ENCODE measurements at places on chromosomes 1 and 21.

GRCh38 chr1:13510499-13510898, 3.3 kb downstream of the LRRC38 start:
- no peak for ATAC-seq

DNA sequence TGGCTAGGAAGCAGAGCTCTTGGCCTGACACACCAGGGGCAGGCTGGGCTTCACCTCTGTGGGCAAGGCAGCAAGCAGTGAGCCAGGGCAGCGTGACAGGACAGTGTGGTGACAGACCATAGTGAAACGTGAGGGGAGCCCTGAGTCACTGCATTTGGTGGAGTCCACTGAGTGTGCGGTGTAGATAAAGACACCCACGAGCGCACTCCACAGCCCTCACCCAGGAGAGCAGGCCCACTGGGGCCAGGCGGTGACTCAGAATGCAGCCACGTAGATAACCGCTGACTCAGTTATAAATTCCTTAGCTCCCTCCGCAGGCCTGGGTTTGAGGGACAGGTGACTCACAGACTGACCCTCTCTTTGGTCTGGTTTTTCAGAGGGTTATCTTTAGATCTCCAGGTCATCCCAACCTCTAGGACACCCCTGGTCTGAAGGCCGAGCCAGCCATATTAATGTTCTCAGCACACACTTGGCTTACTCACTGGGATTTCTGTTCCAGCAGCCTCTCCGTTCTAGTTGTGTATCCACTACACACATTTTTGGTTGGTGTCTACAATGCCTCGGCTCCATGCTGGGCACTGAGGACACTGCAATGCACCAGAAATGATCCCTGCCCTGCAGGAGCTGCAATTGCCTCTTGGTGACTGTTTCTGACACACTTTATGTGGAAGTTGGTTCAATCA, 90.2 kb upstream of the TSPAN2 start:
- ATAC-seq: peak; percentile 33

DNA sequence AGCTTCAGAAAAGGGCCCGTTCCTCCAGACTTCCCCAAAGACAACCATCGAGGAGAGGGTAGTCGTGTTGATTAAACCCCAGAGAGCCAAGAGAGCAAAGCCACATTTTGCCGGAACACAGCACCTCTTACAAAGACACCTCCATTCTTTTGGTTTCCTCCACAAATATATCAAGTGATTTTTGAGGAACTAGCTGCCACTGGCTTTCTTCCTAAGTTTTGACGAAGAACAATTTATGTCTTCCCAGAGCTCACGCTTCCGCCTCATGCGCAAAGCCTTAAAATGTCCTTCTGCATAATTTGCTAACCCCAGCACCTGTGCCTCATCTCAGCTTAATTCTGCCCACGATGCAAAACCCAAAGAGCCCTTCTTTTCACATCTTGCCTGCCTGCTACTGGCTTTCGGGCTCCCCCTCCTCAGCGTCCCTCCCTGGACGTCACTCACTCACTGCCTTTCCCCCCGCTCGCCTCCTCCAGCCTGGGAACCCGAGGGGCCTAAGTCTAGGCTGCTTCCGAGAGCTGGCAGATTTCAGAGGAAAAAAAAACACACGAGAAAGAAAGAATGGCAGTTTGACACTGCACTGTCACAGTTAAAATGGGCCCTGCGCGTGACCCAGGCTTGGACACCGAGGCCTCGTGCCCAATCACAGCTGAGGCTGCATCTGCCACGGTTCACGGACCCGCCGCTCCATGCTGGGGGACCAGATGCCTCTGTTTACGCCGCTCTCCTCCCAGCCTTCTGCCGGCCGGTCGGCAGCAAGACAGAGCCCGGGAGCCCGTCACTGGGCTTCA, 77.6 kb upstream of the IFNAR2 start:
- ATAC-seq: no peak

DNA sequence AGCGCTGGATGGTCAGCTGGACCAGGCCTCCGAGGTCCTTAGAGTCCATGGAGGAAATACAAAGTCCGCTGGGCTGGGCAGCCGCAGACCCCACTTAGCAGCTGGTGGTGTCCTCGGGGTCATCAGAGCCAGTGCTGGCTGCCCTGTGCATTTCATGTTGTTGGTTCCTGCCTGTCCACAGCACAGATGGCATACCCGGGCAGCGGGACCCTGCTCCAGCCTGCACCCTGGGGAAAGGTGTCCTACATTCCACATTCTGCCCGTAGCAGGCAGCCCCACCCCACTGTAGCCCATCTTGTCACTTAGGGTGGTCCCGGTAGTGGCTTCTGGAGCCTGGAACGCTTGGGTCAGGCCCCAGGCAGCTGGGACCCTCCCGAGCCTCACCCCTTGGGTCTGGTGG, 19.8 kb downstream of the PRKCZ start:
- no peak for ATAC-seq

GRCh38 chr1:156114919-156115513, 505 bp downstream of the LMNA start:
- ATAC-seq: no peak

DNA sequence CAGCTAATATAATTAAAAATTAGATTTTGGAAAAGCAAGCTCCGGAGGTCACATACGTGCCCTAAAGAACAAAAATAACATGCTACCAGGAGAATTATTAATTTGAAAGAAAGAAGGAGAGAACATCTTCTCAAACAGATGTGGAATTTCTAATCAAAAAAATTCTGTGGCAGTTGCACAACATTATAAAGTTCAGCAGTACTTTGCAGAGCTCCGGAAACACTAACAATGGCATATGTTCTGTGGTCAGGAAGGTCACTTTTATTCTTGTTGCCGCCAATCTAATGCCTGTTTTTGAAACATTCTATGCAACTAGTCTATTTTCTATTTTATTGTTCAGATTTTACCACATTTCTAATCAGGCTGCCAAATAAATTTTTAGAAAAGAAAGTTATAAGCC, 186.8 kb downstream of the SMYD3 start:
- no peak for ATAC-seq

Data from activated CD4-positive, CD25-positive, alpha-beta regulatory T cell treated with anti-CD3 and anti-CD28 coated beads, Interleukin-2, amount 50 U/mL, for 24 hours (primary cell).